ENCODE measurements at places on chromosomes 16 and 17.

- DNase-seq, result no peak
Observed at GRCh38 chr16:83972256-83973008, 4.4 kb downstream of the NECAB2 start.

DNA sequence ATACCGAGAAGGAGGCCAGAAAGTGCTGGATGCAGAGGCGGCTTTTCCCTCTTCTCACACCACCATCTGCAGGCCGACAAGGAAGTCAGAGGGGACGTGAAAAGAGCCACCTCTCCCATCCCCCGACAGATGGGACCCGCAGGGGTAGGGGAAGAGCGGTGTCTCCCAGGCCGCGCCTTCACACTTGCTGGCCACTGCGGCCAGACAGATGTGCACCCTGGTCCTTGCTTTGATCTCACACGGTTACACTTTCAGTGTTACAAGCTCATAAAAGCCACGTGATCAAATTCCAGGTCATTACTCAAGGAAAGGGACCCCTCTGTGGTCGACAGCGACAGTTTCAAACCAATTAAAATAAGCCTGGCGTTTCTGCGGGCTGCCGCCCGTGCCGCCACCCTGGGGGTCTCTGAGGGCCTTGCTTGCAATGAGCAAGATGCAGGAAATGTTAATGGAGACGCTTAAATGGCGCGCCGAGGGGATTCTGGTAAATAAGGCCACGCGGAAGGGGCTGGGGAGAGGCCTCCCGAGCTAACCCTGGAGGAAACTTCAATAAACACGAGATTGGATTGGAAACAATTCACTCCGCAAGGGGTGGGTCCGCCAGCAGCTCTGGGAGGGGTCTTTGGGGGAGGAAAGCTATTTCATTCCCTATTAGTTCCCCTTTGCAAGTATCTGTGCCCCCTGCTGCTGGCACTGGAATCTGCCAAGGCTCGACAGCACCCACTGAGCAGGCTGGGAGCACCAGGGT is 240.9 kb downstream of the ENGASE start:
- DNase-seq, result no peak

DNA sequence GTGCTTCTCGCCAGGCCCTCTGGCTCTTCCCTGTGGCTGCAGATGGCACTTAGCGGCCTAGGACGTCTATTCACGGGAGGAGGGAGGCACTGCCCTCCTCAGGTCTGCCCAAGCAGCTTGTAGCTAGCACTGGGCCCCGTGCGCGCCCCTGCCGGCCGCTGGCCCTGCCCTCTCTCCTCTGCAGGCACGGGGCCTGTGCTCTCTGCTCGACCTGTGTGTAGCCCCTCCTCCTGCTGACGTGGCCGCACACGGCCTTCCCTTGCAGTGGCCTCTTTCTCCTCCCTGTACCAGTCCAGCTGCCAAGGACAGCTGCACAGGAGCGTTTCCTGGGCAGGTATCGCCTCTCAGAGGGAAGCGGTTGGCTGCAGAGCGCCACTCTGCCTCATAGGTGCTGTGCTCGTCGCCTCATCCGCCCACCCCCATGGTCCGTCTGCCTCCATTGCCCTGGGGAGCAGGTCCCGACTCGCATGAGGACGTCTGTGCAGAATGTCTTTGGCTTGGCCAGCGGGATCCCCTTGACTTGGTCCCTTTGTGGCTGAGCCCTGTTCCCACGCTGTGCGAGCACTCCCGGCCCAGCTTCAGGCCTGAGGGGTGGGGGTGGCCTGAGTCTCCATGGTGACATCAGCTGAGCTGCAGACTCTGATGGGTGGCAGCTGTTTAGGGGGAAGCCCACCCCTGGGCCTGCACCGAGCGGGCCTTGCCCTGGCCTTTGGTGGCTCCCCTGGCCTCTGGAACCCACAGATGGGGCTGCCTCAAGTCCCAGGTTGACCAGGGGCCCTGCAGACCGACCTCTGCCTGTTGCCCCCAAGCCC is 34.6 kb downstream of the TSC2 start:
- DNase-seq, result no peak

DNA sequence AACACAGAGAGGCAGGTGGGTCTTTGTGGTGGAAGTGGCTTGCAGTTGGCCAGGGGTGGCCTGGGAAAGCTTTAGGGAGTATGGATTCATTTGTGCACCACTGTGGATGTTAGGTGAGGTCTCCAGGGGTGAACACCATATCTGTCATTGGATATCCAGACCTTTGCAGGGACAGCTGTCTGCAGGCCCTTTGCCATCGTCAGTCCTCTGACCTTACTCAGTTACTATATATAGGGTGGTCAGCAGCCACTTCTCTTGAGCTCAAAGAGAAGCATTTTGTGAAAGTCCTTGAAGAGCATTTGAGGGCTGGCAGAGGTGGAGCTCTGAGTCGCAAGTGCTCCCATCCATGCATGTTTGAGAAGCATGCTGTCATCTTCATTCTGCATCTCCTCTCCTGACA is 40.4 kb downstream of the TMEM11 start:
- DNase-seq, result no peak

Measured in hematopoietic multipotent progenitor cell treated with erythropoietin and hydrocortisone succinate and interleukin-3 and kit ligand, for 17 days (in vitro differentiated cells).